Kidney (tissue), 22 donors: ENCODE measurements at places on chromosomes 6 and 20. TPM values are rescaled to one million over a fixed set of nuclear protein-coding genes. Genes with fewer than 3 reads are reported as not detected.

GRCh38 chr6:257774-258173 lies 34.5 kb upstream of the DUSP22 start:
- no peak for DNase-seq

GRCh38 chr20:61850457-61850856 lies 215.2 kb downstream of the TAF4 start:
- DNase-seq = peak; percentile 37

DNA sequence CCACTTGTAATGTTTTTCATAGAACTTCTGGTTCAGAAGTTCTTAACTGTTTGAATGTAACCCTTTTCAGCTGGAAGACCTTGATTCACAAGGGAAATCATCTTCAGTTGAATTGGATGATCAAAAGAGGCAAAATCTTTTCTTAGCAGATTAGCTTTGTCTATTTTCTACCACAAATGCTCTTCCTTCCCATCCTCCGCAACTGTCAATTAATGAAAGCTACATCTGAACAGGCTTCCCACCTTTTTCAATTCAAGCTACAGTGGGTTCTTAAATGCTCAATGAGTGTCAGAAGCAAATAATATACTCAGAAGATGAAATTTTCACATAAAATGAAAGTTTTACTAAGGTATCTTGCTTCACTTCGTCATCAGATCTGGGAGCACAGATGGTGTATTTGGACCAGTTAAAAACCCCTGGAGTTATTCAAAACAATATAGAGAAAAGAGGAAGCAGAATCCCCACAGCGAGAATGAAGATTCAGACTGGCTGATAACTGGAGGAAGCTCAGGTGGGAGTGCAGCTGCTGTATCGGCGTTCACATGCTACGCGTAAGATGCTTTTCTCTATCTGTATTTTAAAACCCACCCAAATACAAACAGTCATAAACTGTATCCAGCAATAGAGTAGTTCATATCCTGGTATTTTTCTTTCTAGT lies 19.4 kb downstream of the QRSL1 start:
- no peak for DNase-seq

SYCP2 gene
- 3.0 TPM for total RNA-seq

- DNase-seq = peak; percentile 45
These were observed 657 bp downstream of the EMILIN3 start for GRCh38 chr20:41365777-41366545.

CDH22 gene
- total RNA-seq = 1.6 TPM

GRCh38 chr6:20109526-20109925 lies 102.7 kb downstream of the MBOAT1 start:
- DNase-seq = no peak

DNA sequence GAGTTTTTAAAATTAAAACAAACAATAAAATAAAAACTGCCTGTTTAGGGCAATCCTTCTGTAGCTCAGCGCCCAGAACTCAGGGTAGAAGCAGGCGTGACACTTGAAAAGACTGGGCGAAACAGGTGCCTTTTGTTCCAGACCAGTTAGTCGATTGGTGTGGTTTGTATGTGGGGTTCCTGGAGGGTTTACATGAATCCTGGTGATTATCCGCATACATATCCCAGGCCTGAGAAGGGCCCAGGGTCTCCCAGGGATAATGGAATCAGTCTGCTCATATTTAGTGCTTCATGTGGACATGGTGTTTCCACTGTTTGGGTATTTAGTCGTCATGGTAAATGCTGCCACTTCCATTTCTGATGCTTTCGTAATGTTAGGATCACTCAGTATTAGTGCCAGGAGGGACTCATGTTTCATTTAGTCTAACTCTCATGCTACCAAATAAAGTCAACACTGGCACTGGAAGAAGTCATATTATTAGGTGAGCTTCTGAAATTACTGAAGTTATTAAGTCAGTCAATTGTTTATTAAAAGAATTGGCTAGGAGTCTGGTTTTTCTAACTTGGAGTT lies 116.5 kb downstream of the SAMD5 start:
- no peak for DNase-seq

- DNase-seq = no peak
These were observed 208.4 kb upstream of the DTNBP1 start for GRCh38 chr6:15871276-15871675.

AGER gene
- total RNA-seq = 13.0 TPM

DNA sequence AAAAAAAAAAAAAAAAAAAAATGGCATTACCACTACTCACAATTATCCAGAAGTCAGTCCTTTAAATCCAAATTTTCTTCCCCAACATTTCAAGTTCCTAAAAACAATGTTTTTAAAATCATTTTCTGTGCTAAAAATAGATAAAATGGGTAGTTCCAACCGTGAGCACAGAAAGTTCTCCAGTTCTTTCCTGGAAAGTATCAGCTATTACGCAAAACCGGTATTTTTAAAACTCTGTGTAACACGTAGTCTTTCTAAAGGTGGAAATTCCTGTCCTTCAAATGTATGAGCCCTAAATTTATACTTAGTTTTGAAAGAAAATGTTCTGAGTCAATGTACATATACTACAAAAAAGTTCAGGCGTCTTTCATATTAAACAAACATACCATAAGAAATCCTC lies 83.5 kb upstream of the SCAF8 start:
- no peak for DNase-seq

DNA sequence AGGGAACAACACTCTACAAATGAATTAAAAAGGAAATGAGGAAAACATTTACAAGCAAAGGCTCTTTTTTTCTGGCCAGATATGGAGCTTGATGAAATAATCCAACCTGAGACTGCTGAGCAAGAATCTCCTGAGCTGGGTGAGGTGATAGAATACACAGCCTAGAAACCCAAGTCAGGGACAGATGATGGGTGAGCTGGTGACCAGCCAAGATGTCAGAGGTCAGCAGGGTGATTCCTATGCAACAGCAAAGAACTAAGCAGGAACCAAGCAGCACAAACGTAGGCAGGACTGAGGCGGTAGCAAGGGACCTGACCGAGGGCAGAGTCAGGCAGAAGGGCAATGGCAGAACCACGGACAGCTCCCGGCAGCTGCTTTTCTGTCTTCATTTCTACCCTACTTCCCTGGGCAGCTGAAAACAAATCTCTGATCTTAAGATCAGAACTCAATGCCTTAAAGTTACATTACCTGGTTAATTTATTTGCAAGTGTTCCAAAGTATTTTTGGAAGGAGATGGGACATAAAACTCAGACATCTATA lies 75.1 kb downstream of the CDC40 start:
- peak; percentile 61 for DNase-seq

- DNase-seq = no peak
These were observed 90.7 kb downstream of the KHDC1L start for GRCh38 chr6:73134588-73134987.

- no peak for DNase-seq
These were observed 607.4 kb downstream of the HACE1 start for GRCh38 chr6:104252276-104252675.

DNA sequence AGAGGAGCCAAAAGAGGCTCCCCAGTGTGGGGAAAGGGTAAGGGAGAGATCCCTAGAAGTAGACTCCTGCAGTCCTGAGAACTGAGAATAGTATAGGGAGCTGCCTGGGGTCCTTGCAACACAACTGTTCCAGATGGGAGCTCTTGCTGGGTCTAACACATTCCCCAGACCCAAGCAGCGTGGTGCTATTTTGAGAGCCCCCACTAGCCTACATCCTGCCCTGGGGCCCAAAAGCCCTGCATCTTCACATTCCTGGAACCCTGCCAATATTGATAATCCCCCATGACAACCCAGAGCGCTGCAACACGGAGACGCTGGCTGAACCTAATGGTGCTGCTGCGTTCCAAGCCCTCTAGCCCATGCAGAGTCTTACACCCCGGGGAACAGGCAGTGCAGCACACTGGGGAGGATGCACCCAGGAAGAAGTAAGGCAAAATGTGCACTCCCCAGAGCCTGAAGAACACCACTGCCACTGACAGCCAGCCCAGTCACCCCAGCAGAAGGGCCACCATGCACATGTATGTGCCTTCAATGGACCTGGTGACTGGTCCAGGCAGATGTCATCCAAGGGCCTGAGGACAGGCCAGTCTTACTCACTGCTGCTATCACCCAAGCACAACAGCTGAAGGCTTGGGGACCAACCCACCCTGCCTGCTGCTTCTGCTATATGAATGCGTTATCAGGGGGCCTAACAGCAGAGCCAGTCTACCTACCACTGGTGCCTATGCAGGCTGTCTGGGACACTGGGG lies 7.0 kb upstream of the RNF217 start:
- peak; percentile 52 for DNase-seq

DNA sequence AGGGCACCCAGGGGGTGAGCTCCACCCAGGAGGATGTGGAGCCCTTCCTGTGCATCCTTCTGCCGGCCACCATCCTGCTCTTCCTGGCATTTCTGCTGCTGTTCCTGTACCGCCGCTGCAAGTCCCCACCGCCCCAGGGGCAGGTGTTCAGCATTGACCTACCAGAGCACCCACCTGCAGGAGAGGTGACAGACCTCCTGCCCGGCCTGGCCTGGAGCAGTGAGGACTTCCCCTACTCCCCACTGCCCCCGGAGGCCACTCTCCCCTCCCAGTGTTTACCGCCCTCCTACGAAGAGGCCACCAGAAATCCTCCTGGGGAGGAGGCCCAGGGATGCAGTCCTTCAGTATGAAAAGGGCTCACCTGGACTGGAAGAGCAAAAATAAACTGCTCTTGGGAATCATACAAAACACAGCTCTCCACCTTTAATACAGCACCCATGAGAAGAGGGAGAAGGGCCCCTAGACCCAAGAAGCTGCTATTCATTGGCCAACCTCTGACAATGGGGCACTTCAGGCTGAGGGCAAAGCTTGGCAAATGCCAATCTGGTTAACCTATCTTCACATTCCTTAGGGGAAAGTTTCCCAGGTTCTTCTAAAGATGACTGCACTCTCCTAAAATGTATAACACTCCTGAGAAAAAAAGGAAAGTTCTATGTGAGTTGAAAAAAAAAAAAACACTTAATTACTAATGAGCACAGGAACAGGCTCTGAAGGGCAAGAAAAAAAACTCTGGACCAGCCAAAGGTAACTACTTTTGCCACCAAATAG lies 5.0 kb downstream of the SMIM28 start:
- no peak for DNase-seq

DNA sequence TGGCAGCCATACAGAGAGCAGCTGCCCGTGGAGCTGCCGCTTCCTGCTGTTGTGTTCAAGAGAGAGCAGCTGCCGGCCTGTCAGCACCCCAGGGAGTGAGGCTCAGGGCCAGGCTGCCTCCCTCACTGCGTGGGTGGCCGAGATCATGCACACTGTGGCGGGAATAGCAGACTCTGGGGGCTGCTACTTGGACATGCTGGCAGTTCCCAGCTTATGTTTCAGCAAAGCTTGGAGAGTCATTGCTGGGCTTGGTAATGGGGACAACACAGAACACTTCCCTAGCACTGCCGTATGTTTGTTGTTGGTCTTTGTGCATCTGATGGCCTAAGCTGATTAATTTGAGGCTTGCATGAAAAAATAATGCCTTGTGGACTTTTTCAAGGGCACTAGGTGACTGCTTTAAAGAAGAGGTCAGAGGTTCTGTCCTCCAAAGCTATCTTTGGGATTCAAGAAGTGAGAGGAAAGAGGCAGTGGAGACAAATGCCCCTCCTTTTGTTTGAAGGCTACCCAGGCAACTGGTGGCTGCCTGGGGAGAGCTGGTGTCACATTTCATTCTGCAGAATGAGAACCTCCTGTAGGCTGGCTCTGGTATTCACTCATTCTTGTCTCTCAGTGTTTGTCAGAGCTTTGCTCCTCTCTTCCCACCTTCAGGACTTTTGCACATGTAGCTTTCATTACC lies 18.8 kb downstream of the MRAP2 start:
- DNase-seq = peak; percentile 89

GRCh38 chr20:59772373-59772705 lies 161.1 kb downstream of the SYCP2 start:
- no peak for DNase-seq

DNA sequence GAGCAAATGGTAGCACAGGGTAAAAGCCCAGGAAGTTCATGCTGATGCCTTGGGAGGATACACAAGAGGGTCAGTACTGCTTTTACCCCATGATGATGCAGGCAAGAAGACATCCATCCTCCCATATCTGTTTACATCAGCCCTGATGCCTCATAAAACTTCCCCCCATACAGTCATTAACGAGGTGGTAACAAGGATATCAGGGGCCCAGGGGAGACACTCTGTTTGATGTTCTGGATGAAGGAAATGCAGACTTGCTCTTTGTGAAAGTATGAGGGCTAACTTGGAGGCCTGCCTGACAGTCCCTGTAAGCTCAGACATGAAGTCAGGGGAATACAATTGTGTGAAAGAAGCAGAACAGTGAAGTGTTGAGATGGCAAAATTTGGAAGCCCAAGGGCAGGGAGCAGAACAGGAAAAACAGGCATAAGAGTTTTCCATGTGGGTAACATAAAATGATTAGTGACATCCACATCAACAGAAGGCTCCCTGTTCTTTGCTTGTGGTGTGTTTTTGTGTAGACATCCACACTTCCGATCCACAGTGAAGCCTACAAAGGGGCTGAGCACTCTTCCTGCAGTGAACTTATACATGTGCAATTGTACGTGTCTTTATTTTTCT lies 813.4 kb downstream of the MAFB start:
- peak; percentile 59 for DNase-seq

GRCh38 chr20:43863821-43864544 lies 50.7 kb upstream of the TOX2 start:
- no peak for DNase-seq

- DNase-seq = no peak
These were observed 196.5 kb upstream of the CST7 start for GRCh38 chr20:24752612-24753011.

- no peak for DNase-seq
These were observed 66.5 kb upstream of the TFB1M start for GRCh38 chr6:155380666-155381332.

GRCh38 chr6:36019167-36019566 lies 5.3 kb downstream of the SLC26A8 start:
- DNase-seq = no peak

DNA sequence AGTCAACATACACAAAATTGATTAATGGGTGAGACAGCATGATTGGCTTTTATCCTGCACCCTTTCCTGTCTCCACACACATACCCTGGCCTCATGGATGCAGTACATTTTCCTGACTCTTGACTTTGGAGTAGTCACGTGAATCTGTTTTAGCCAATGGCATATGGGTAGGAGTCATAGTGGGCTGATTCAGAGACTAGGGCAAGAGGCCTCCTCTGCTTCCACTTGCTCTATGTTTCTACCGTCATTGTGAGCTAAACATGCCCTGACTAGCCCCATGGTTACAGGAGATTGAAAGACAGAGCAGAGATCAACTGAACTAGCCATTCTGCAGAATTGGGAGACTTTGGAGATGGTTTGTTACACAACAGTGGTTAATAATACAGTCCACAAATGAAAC lies 850.0 kb downstream of the DHX35 start:
- no peak for DNase-seq

GRCh38 chr6:155311086-155311485 lies 3.2 kb downstream of the TFB1M start:
- DNase-seq = no peak

FILIP1 gene
- total RNA-seq = 4.6 TPM

PTGIS gene
- 24.1 TPM for total RNA-seq

NKX2-2 gene
- not detected for total RNA-seq

DNA sequence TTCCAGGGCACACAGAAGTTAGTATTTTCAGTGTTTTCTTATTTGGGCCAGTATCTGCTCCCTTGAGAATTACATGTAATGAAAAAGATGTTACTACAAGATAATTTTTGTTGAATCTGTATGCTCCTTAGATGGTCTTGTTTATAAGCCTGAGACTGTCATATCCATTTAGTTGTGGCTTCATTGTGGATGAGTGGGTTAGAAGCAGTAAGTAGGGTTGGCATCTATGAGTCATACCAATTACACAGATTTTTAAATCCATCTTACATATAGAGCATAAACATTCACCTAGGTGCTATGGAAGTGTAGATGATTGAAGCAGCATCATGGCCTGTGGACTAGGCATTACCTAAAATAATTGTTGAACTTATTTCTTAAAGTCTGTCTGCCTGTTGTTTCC lies 13.5 kb upstream of the BAG2 start:
- no peak for DNase-seq
